Cardiac muscle cell (in vitro differentiated cells and primary cell): ENCODE measurements at places on chromosomes 12 and 14.

DNA sequence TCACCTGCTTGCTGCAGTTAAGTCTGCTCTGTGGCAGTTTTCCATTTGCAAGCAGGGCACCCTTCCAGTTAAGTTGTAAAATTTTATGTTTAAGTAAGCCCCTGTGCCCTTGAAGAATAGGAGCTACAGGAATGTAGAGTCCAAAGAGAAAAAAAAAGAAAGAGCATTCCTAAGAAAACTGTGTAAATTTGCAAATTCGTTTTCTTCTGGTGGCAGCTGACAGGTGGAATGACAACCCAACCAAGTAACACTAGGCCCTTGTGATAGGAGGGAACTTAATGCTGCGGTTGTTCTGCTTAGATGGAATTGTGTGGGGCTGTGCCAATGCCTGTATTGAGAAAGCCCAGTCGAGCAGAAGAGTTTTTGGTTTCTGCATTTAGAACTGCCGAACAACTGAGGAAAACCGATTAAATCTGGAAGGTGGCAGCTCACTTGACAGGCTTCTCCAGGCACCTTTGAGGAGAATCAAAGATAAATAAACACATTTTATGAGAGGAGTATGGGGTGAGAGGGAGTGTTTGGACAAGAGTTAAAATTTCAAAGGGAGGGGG is 280.0 kb downstream of the RAD51B start:
- DNase-seq = no peak

DNA sequence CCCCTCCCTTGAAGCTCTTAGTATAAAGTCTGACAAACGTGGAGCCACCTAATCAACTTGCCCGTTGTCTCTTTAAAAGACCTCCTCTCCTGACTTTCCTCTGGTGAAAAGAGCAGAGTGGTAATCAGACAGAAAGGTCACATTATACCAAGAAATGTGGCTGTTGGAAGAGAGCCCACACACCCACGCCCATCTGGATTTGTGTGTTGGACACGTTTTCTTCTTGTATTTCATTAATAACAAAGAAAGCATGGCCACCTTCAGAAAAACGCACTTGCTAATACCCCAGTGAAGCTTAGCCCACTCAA is 41.3 kb downstream of the CCDC60 start:
- DNase-seq = no peak

DNA sequence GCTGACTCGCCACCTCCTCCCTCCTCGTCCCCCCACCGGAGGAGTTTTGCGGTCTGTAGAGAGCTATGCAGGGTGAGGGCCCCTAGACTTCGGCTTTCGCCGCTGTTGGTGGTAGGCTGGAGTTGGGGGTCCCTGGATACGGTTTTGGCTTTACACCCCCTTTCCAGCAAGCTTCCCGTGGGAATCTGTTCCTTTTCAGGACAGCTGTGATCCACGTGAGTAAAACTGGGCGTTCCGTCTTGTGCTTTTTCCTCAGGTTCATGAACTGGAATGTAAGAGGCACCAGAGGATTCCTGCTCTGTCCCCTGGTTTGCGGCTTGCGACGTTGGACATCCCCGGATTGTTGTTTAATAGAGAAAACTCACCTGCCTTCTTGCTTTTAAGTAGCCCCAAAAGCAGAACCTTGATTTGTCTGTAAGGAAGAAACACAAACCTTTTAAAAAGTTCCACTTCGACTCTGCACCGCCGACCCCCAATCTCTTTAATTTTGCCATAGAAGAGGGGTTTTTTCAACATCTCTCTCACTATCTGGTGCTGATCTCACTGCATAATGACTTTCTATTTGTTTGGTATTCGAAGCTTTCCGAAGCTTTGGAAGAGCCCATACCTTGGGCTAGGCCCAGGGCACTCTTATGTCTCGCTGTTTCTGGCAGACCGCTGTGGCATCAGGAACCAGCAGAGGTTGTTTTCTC is 490 bp downstream of the PRORP start:
- peak; percentile 52 for DNase-seq

DNA sequence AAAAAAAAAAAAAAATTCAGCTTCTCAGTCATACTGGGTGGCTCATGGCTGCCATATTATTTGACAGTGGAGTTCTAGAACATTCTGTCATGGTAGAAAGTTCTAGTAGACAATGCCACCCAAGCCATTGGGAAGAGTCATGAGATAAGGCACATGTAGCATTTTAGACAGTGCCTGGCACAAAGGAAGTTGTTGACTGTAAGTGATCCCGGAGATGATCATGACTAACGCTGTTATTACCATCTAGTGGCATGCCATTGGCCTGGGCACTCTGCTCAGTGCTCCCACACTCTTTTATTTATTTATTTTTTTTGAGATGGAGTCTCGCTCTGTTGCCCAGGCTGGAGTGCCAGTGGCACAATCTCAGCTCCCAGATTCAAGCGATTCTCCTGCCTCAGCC is 80.4 kb downstream of the FOXN4 start:
- no peak for DNase-seq
